ENCODE measurements at places on chromosomes 2 and 18.

GRCh38 chr2:191246820-191247380, 1.7 kb downstream of the MYO1B start:
- DNase-seq: peak; percentile 44

DNA sequence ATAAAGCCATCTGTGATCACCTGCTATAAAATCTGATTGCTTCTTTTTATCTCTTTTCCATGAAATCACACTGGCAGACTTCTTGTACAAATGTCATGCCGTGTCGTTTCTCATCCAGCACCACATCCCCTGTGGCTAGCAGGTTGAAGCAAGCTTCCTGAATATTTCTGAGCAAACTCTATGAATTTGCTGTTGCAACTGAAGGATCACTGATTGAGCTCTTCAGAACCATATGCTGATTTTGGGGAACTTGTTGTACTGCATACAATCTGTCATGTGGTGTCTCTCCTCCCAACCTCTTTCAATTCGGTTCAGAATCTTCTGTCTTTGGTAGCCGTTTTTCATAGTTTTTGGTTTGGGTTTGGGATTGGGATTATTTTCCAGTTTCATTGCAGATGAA, 57.7 kb upstream of the RBMS1 start:
- no peak for DNase-seq

- no peak for DNase-seq
These were observed 270.7 kb downstream of the SRBD1 start for GRCh38 chr2:45340318-45340717.

- DNase-seq: no peak
These were observed 13.3 kb downstream of the GAREM2 start for GRCh38 chr2:26185954-26186770.

GRCh38 chr2:148557844-148558436, 86.6 kb upstream of the EPC2 start:
- no peak for DNase-seq

- no peak for DNase-seq
These were observed 99.5 kb upstream of the NPAS2 start for GRCh38 chr2:100720445-100720844.

GRCh38 chr18:47737956-47738355, 192.5 kb downstream of the SMAD2 start:
- DNase-seq: no peak
